ENCODE measurements at places on chromosomes 4 and X. TPM values are rescaled to one million over a fixed set of nuclear protein-coding genes. Genes with fewer than 3 reads are reported as not detected.

The ASB9 gene
- 20.2 TPM for total RNA-seq

The ITIH6 gene
- total RNA-seq: not detected

The KIF4A gene
- total RNA-seq: 31.0 TPM

The CCNG2 gene
- 3.5 TPM for total RNA-seq

The ARMCX4 gene
- 0.63 TPM for total RNA-seq

The SPANXA1 gene
- 0.23 TPM for total RNA-seq

The FGF13 gene
- 0.08 TPM for total RNA-seq

The DIPK2B gene
- not detected for total RNA-seq

The PDE5A gene
- total RNA-seq: 0.39 TPM

The GPRASP1 gene
- 0.21 TPM for total RNA-seq

The RHOXF2 gene
- total RNA-seq: not detected

The PCDH7 gene
- total RNA-seq: 0.07 TPM

The TLR10 gene
- total RNA-seq: 0.03 TPM

The GAGE2A gene
- not detected for total RNA-seq

The PABPC1L2B gene
- total RNA-seq: not detected

The FMR1NB gene
- total RNA-seq: not detected

The PRKG2 gene
- total RNA-seq: 0.37 TPM

The PNMA3 gene
- 0.25 TPM for total RNA-seq

The PASD1 gene
- not detected for total RNA-seq

The APELA gene
- not detected for total RNA-seq

The C4orf36 gene
- total RNA-seq: 1.2 TPM

The ZCCHC13 gene
- total RNA-seq: not detected

The STBD1 gene
- total RNA-seq: 13.0 TPM

The KIAA1210 gene
- total RNA-seq: not detected

The OPHN1 gene
- 1.6 TPM for total RNA-seq

The DCAF12L2 gene
- 0.08 TPM for total RNA-seq

The TACR3 gene
- total RNA-seq: not detected

The VCX3A gene
- total RNA-seq: not detected

The DNAAF6 gene
- not detected for total RNA-seq

The F8A3 gene
- 0.53 TPM for total RNA-seq

The H2AZ1 gene
- 647 TPM for total RNA-seq

The CXCL6 gene
- not detected for total RNA-seq

The VSIG4 gene
- not detected for total RNA-seq

The NAT8L gene
- total RNA-seq: 13.6 TPM

The LNX1 gene
- 0.03 TPM for total RNA-seq

The TMA16 gene
- total RNA-seq: 24.3 TPM

The MAOA gene
- total RNA-seq: 0.86 TPM

The STIM2 gene
- total RNA-seq: 11.0 TPM

The ZMAT1 gene
- total RNA-seq: 0.07 TPM

The RAB33B gene
- total RNA-seq: 3.2 TPM

The FHIP1A gene
- 0.12 TPM for total RNA-seq

The CSAG3 gene
- total RNA-seq: not detected

The TMEM150C gene
- total RNA-seq: 0.77 TPM

The RAB33A gene
- total RNA-seq: 0.13 TPM

The TLR6 gene
- total RNA-seq: 2.4 TPM

The POU3F4 gene
- not detected for total RNA-seq

The DGKK gene
- total RNA-seq: not detected

The SLC9A7 gene
- 13.3 TPM for total RNA-seq

The RNF212 gene
- total RNA-seq: 2.8 TPM

The GPR143 gene
- 0.15 TPM for total RNA-seq

The STK26 gene
- total RNA-seq: 8.3 TPM

The SH3RF1 gene
- 8.5 TPM for total RNA-seq

Measured in A549 treated with Hydrocortisone at 1 μM for 4 hours (cell line).